ENCODE measurements at places on chromosomes 4 and X. TPM values are rescaled to one million over a fixed set of nuclear protein-coding genes. Genes with fewer than 3 reads are reported as not detected.

The MAGEB1 gene
- total RNA-seq, result not detected

The UGT2A1 gene
- total RNA-seq, result not detected

The CENPVL1 gene
- not detected for total RNA-seq

The SLC49A3 gene
- 3.4 TPM for total RNA-seq

The UCHL1 gene
- total RNA-seq, result 213 TPM

The SERPINA7 gene
- total RNA-seq, result not detected

The ATP10D gene
- 46.6 TPM for total RNA-seq

The KCTD8 gene
- 0.78 TPM for total RNA-seq

The ADH1C gene
- total RNA-seq, result 0.23 TPM

The DSPP gene
- not detected for total RNA-seq

All from smooth muscle cell of the pulmonary artery (primary cell).